ENCODE measurements at places on chromosomes 2 and 18. TPM values are rescaled to one million over a fixed set of nuclear protein-coding genes. Genes with fewer than 3 reads are reported as not detected.

DNA sequence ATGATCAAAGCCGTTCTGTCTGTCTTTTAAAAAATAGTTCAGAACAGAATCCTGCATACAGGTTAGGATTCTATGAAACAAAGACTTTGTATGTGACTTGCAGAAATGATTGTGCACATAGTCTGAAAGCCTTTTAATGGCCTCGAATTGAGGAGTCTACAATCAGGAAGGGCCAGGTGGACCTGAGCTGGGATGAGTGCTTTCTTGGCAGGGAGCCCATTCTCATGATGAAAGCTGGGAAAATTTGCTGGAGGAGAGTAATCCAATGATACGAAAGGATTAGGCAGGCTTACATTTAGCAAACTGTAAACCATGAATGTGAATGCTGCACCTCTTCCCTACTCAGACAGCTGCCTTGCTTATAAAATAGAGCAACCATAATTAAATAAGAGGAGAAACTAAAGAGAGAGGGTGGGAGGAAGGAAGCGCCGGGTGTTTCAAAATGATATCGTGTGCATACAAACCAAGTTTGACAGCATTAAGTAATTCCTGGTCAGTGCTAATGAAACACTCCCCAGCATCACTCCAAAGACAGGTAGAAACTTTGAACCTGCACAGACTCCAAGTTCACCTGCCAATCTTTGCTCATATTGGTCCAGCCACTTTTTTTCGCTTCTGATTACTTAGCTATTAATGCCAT, 23.7 kb upstream of the CXCR4 start:
- no peak overlapping the region for H3K4me3 ChIP-seq
- no peak for DNase-seq
- H3K36me3 ChIP-seq = no peaks in the 10 kb centered on the region
- H3K27ac ChIP-seq = no peak overlapping the region
- H3K4me1 ChIP-seq = no peaks in the 10 kb centered on the region

- no peak overlapping the region for H3K27ac ChIP-seq
- peak; percentile 59 for DNase-seq
- no peaks in the 10 kb centered on the region for H3K4me1 ChIP-seq
- no peaks in the 10 kb centered on the region for H3K27me3 ChIP-seq
These were observed 27.6 kb downstream of the CELF4 start for GRCh38 chr18:37537868-37538525.

DNA sequence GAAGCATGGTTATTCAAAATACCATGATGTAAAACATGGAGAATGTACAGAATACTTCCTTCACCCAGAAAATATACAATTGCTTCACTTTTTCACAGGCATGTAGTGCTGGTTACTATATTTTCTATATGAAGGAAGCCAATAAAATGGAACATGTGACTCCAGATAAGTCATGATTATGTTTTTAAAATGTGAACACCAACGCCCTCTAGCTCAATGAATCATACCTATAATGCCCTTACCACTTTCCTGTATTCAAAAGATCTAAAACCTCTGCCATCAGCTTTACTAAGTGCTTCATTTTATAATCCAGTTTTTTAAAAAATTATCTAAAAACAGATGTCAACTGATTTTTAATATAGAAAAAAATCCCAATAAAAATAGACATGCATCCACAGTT, 59.9 kb downstream of the SMAD2 start:
- DNase-seq = no peak
- no peaks in the 10 kb centered on the region for H3K36me3 ChIP-seq
- no peak overlapping the region for H3K27ac ChIP-seq
- no peaks in the 10 kb centered on the region for H3K4me1 ChIP-seq
- H3K27me3 ChIP-seq = no peaks in the 10 kb centered on the region

DNA sequence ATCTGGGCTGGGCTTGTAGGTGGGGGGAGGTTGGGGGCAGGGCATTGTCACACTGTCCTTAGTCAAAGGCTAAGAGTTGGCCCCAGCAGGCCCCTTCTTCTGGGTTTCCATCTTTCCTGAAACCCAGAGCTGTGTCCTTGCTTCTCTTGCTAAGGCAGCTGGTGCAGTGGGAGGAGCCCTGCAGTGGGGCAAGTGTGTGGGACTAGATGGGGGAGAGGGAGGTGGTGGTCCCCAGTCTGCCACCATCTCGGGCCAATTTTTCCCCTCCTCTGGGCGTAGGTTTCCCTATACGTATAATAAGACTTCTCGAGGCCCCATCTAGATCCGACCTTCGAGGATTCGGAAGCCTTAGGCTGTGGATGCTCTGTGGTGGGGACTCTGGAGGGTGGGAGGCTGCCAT, 3.5 kb downstream of the KCNF1 start:
- no peaks in the 10 kb centered on the region for H3K27me3 ChIP-seq
- DNase-seq = no peak

DNA sequence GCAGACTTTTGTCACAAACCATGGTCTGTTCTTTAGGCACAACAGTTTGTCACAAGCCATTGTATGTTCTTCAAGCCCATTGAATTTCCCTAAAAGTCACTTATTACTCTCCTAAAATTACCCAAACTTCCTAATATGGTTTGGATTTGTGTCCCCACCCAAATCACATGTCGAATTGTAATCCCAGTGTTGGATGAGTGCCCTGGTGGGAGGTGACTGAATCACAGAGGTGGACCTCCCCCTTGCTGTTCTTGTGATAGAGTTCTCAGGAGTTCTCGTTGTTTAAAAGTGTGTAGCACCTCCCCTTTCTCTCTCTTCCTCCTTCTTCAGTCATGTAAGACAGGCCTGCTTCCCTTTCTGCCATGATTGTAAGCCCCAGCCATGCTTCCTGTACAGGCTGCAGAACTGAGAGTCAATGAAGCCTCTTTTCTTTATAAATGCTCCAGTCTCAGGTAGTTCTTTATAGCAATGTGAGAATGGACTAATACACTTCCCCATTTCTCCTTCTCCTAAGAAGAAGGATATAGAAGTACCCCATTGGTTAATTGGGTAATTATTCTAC, 11.2 kb upstream of the GYPC start:
- no peaks in the 10 kb centered on the region for H3K4me1 ChIP-seq
- H3K27me3 ChIP-seq = no peaks in the 10 kb centered on the region
- no peaks in the 10 kb centered on the region for H3K36me3 ChIP-seq
- DNase-seq = no peak
- H3K27ac ChIP-seq = no peak overlapping the region

GRCh38 chr2:97747716-97748115, 34.3 kb downstream of the ZAP70 start:
- no peaks in the 10 kb centered on the region for H3K4me1 ChIP-seq
- no peak overlapping the region for H3K4me3 ChIP-seq

- H3K36me3 ChIP-seq = no peaks in the 10 kb centered on the region
- H3K27me3 ChIP-seq = no peaks in the 10 kb centered on the region
- DNase-seq = no peak
- no peak overlapping the region for H3K4me3 ChIP-seq
These were observed 2.7 kb upstream of the DCC start for GRCh38 chr18:52337276-52337675.

DNA sequence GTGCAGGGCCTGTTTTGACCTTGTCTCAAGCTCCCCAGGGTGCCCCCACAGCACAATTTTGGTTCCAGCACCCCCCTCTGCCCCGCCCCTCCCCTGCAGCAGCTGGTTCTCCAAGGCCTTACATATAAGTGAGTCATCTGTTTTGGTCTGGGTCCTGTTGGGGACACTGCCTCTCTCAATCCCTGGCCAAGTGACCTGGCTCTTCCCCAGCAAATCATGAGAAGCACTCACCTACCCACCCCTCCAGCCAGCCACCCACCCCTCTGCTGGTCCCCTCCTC, 90.5 kb downstream of the INHBB start:
- no peak overlapping the region for H3K4me3 ChIP-seq
- no peak overlapping the region for H3K27ac ChIP-seq
- H3K36me3 ChIP-seq = no peaks in the 10 kb centered on the region
- H3K27me3 ChIP-seq = no peaks in the 10 kb centered on the region

- H3K27me3 ChIP-seq = no peaks in the 10 kb centered on the region
- H3K27ac ChIP-seq = no peak overlapping the region
- no peaks in the 10 kb centered on the region for H3K4me1 ChIP-seq
- no peaks in the 10 kb centered on the region for H3K36me3 ChIP-seq
These were observed 54.2 kb downstream of the LANCL1 start for GRCh38 chr2:210422366-210422765.

GRCh38 chr18:79942211-79942610, 9.2 kb downstream of the SLC66A2 start:
- no peaks in the 10 kb centered on the region for H3K4me1 ChIP-seq
- DNase-seq = no peak
- H3K27me3 ChIP-seq = no peaks in the 10 kb centered on the region
- no peak overlapping the region for H3K27ac ChIP-seq

GRCh38 chr2:241720099-241720498, 14.3 kb upstream of the D2HGDH start:
- H3K36me3 ChIP-seq = no peaks in the 10 kb centered on the region
- H3K27me3 ChIP-seq = no peaks in the 10 kb centered on the region
- no peak overlapping the region for H3K4me3 ChIP-seq
- H3K4me1 ChIP-seq = no peaks in the 10 kb centered on the region
- DNase-seq = no peak

- H3K4me3 ChIP-seq = no peak overlapping the region
- DNase-seq = no peak
- H3K36me3 ChIP-seq = no peaks in the 10 kb centered on the region
- no peak overlapping the region for H3K27ac ChIP-seq
These were observed 105.9 kb downstream of the TMX3 start for GRCh38 chr18:68608851-68609490.

DNA sequence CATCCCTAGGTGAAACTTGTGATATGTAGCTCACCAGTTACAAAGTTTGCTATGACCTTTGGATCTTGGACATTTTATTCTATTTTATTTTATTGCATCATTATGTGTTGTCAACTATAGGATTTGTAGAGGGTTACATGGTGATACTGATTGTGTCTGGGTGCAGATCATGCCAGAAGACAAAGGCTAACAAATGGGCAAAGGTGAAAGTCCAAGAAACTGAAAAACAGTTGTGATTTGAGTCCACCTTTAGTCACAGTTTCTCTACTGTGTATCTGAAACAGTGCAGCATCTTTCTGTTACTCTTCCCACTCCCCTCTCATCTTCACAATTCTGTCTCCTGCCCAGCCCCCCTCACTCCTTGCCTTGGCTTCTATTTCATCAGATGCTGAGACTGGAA, 111.9 kb upstream of the LYPD6 start:
- H3K4me3 ChIP-seq = no peak overlapping the region
- no peak for DNase-seq
- no peaks in the 10 kb centered on the region for H3K27me3 ChIP-seq
- H3K4me1 ChIP-seq = no peaks in the 10 kb centered on the region

DNA sequence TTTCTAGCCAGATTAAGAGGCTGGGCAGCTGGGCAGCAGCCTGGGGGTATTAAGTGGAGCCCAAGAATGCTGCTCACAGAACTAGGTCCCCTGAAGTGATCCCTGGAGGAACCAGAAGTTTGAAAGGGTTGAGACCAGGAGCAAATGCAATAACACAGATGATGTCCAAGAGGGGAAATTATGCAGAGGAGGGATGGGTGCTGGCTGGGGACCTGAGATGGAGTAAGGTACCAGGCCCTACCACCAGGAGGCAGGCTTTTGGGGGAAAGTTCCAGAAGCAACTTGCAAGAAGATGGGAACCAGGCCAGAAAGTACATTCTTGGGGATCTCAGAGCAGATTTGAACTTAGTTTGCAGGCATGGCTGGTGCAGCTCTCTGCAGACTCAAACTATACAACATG, 175.1 kb downstream of the NCK2 start:
- no peak for DNase-seq
- no peaks in the 10 kb centered on the region for H3K4me1 ChIP-seq
- no peak overlapping the region for H3K4me3 ChIP-seq
- H3K36me3 ChIP-seq = no peaks in the 10 kb centered on the region
- no peak overlapping the region for H3K27ac ChIP-seq

- H3K4me3 ChIP-seq = peak overlapping the region; percentile 98
- no peaks in the 10 kb centered on the region for H3K36me3 ChIP-seq
- peak overlapping the region; percentile 99 for H3K27ac ChIP-seq
- H3K4me1 ChIP-seq = peaks cover 20% of the 10 kb centered on the region
These were observed 88.3 kb downstream of the RBMS1 start for GRCh38 chr2:160405077-160405867.

DNA sequence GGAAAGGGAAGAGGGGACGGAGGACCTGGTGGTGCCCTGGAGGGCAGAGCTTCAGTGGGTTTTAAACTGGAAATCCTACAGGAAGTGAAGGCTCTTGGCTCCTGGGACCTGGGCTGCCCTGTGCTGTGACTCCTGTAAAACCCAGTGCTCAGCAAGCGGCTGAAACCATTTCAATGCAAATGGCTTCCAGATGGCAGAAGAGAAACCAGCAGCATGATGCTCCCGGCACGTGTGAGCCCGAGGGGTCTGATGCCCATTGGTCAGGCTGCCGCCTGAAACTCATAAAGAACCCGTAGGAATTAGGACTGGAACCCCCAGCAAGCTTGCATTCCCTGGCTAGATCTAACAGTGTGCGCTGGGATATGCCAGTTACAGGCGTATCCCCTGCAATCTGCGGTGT, 109.2 kb upstream of the THOC1 start:
- H3K36me3 ChIP-seq = no peaks in the 10 kb centered on the region

DNA sequence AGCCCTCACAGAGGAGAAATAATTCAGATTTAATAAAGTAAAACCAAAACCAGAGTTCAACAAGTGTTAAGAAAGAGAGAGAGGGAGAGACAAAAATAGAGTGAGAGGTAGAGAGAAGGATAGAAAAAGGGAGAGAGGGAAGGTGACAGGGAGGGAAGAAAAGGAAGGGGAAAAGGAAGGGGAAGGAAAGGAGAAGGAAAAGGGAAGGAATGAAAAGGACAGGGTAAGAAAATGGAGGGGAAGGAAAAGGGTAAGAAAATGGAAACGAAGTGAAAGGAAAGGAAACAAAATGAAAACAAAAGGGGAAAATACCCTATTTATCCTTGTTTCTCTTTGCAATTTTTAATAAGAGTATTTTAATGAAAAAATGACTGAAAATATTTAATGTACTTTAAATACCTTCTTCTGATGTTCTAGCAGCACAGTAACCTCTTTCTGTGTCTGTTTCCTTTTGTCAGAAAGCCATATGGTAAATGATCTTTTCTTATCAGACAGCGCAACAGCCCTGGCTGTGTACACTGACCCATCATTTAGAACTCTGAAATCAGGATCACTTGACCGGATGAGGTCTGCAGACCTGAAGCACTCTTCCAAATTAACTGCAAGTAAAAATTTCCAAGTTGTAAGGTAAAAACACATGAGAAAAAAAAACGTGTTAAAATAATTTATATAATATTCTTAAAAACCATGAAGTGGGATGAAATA, 11.8 kb downstream of the DSC3 start:
- H3K4me1 ChIP-seq = no peaks in the 10 kb centered on the region
- H3K4me3 ChIP-seq = no peak overlapping the region
- no peaks in the 10 kb centered on the region for H3K36me3 ChIP-seq
- DNase-seq = no peak
- no peak overlapping the region for H3K27ac ChIP-seq

- peak; percentile 75 for DNase-seq
- peak within 1 kb of the TSS; percentile 91 for H3K27ac ChIP-seq
- H3K36me3 ChIP-seq = no peaks in the 10 kb centered on the region
These were observed at the start of gene LONRF2 for GRCh38 chr2:100321866-100322820. LONRF2 (minus strand) TSS chr2:100322501; CDS start chr2:100322093, 408 bp downstream.

The ATP6V1B1 gene
- not detected for total RNA-seq

The UPP2 gene
- 0.28 TPM for total RNA-seq

The NAT8 gene
- total RNA-seq = not detected

The TSPYL6 gene
- total RNA-seq = 0.18 TPM

The NPPC gene
- not detected for total RNA-seq

The INHA gene
- total RNA-seq = not detected

The GBX2 gene
- not detected for total RNA-seq

The SALL3 gene
- not detected for total RNA-seq

All from uterus (tissue), 4 donors.